ENCODE measurements at places on chromosomes 12 and 14. TPM values are rescaled to one million over a fixed set of nuclear protein-coding genes. Genes with fewer than 3 reads are reported as not detected.

PTGDR gene
- total RNA-seq: 0.07 TPM

DNA sequence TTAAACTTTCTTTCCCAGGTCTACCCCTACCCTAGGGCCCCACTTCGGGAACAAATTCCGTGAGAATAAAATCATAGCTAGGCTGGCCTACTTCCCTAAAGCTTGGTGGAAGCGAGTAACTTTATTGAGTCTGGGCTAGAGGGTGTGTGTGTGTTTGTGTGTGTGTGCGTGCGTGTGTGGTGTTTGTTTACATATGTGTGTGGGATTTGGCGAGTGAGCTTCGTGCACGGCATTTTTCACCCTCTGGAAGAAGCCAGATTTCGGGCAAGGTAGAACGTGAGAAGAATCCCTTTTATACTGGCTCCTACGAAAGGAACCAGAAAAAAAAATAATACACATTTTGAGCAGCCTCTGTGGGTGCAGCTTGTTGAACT lies 7.5 kb upstream of the LHX5 start:
- DNase-seq: no peak
- H3K4me1 ChIP-seq: peaks cover 2% of the 10 kb centered on the region
- H3K36me3 ChIP-seq: no peaks in the 10 kb centered on the region

GRCh38 chr12:124595444-124595843 lies 28.0 kb upstream of the NCOR2 start:
- no peak overlapping the region for H3K27ac ChIP-seq
- H3K4me3 ChIP-seq: no peak overlapping the region
- no peak for DNase-seq
- peaks cover 2% of the 10 kb centered on the region for H3K4me1 ChIP-seq
- H3K36me3 ChIP-seq: peaks cover 4% of the 10 kb centered on the region

DNA sequence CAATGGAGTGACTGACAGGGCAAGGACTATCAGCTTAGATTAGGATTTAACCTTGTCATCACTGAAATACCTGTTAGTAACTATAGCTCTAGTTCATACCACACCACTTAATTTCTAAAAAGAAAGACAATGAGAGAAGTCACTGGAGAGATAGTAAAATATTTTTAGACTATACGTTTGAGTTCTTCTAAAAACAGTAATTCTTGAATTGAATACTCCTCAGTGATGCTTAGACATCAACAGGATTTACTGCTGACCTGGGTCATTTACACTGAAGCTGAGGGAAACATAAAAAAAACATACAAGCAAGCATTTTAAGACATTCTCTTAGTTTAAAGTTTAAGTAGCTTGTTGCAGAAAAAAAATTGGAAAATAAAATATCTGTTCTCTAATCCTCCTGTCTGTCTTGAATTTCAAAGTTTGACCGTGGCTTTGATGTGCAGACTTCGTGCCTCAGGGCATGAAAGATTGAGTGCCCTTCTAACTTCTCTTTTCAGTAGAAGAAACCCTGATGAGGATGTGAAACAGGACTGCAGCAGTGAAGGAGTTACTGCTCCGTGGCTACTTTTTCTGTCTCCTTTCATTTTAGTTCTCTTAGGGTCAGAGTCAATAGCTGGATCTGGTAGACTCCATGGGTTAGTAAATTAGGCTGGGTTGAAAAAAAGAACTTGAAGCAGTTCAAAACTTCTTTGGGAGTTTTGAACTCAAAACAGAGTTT lies 172.2 kb downstream of the PTPRO start:
- H3K27ac ChIP-seq: peak overlapping the region; percentile 84
- H3K36me3 ChIP-seq: peaks cover 8% of the 10 kb centered on the region
- no peak for DNase-seq

All from mesothelial cell of epicardium (in vitro differentiated cells).